ENCODE measurements at places on chromosomes 4 and X.

DNA sequence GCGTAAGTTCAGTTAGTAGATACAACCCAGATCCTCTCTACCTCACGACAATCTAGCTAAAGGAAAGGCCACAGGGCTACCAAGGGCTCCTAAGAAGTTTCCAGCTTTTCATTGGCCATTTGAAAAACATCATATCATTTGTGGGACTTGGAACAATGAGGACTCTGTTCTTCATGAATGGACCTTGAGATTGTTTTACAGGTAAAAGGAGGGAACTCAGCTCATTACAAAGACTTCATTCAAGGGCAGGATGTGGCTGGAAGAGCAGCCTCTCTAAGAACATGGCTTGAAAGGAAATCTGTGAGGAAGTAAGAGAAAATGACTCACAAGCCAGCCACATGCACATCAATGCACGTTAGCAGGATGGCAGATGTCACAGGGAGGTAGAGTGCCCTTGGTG lies 105.9 kb upstream of the SLC7A11 start:
- no peak for DNase-seq

- peak; percentile 1 for DNase-seq
Measured at GRCh38 chr4:127400731-127401346, 231.9 kb upstream of the INTU start.

DNA sequence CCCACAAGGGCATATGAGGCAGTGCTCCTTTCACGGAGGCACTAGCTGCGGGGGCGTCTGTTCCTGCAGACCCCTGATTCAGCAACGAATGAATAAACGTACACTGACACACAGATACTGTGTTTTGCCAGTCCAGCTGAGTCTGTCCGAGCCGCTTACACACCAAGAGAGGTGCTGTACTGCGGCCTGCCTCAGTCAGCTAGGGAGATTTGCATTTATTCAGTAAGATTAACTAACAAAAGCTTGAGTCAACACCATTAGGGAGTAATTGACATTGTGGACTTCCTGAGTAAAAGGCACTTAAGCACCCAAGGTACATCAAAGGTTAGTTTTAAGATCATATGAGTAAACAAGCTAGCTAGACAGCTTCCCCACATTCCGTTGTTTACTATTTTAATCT lies 31.0 kb upstream of the BEX4 start:
- DNase-seq = no peak

GRCh38 chr4:185165605-185166063 lies 22.6 kb downstream of the SLC25A4 start:
- peak; percentile 6 for DNase-seq

DNA sequence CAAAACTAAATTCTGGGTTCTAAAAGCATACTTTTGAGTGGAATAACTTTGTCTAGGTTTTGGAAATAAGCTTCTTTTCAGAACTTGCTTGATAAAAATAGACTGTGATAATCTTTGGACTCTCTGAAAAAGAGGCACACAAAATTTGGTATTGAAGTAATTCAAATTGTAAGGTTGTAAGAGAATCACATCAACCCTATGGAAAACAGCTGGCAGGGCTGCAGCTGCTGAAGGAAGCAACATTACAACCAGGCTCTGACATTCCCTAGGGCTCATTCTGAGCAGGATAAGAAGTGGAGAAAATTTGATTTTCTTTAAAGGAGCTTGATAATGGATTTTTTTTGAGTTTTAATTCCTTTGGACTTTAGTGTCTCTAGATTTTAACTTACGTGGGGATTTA lies 147.6 kb downstream of the FSTL5 start:
- no peak for DNase-seq

DNA sequence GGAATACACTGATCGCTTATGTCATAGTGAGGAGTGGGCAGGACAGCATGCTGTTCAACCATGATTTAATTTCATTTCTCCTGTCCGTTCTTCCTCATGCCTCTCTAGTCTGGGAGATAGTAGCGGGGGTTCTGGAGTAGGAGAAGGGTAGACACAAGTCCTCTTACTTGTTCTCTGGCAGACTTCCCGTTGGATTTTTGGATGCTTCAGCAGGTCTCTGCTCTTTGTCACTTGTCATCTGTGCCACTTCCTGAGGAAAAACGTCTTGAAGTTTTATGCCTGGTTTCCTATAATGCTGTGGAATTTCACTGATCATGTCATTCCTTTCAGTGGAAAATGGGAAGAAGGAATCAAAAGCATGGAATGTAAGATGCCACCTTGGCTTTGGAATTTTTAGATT lies 154.7 kb downstream of the GATB start:
- DNase-seq = no peak

DNA sequence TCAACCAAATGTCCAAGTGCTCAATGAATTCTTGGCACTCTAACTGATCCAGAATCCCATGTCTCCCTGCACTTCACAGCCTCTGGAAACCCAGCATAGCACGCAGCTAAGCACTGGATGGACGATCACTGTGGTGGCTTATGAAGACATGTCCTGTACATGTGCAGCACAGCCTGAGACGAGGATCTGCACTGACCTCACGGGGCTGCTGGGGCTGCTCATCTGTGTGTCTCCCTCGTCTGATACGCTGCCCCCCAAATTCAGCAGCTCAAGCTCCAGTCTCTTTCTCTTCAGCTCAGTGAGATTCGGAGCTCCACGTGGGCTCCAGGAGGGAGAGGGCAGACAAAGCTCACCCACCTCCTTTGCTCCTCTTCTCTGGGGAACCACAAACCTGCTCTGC lies 126.9 kb downstream of the CPZ start:
- DNase-seq = no peak

All from DMS 273 treated with DMSO at 0.1 percent for 48 hours (cell line).